ENCODE measurements at places on chromosomes 7 and 10.

DNA sequence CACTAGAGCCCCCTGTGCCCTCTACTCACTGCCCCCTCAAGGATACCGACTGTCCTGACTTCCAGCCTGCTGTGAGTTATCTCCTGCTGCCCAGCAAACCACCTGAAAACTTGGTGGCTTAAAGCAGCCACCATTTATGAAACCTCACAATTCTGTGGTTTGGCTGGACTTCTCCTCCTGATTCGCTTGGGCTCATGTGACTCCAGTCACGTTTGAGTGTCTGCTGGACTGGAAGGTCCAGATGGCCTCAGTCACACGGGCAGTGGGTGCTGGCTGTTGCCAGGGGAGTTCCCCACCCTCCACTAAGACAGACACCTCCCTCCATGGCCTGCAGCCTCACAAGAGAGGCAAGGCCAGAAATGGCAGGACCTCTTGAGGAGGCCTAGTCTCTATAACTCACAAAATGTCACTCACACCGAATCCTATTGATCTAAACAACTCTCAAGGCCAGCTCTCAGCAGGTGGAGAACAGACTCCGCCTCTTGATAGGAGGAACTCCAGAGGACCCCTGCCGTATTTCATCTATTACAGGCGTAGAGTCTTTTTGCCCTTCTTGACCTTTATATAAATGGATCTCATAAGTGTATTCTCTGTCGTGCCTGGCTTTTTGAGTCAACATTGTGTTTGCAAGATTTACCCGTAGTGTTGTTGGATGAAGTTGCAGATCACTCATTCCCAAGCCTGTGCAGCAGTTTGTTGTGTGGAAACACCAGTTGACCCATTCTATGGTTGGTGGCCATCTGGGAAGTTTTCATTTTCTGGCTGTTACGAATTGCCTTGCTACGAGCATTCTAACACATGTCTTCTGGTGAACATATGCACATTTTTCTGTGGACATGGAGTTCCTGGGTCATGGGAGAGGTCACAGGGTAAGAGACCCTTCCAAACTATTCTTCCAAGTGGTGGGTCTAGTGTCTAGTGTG is 48.3 kb downstream of the ZMIZ1 start:
- DNase-seq, result no peak

DNA sequence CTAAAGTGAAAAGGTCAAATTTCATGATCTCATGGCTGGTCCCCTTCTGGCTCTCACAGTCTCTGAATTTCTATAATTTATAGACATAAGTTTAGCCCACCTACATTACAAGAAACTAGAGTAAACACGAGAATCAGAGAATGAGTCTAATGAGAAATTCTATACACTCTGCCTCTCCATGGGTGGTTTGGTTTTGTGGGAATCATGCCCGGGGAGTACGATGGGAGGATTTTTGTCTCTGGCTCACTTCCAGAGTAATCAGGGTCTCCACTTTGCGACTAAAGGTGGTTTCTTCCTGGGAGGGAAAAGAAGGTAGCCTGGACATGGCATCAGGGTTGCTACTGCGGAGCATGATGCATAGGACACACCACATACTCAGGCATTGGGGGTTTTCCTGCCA is 69.7 kb downstream of the MRC1 start:
- DNase-seq, result no peak

DNA sequence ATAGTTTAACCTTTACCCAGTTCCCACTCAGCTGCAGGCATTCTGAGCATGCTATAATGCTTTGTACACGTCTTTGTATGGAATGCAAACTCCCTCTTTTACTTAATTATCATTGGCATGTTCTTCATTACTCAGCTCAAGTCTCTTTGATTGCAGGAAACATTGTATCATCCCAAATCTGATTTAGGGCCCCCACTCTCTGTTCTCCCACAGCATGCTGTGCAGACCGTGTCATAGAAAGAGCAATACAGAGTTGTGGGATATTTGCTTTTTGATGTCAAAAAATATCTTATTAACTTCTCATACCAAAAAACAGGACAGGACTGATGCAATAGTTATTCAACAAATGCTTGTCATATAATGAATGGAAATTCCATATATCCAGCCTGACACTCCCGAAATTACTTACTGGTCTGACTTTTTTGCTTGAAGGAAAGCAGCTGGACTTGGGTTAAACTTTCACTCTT is 1081.5 kb upstream of the C7orf33 start:
- no peak for DNase-seq

DNA sequence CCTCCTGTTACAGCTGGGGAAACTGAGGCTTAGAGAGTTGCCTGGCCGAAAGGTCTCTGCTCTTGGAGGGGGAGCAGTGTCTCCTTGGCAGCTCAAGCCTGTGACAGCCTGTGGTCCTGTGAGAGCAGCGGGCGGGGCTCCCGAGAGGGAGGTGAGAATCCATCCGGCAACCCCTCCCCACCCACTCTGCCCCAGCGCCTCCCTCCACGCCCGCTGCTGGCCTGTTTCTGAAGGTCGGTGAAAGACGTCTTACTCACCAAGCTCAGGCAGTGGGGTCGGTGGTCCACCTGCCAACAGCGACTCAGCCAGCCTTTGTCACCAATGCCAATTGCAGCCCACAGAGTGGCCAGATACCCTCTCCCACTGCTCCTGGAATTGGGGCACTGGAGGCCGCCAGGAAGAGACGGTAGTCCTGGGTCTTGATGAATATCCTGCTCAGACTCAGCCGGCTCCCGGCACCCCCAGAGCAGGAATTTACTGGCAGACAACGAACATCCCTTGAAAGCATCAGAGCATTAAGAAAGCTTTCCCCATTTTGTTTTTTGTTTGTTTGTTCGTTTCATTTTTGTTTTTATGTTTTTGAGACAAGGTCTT is 7.4 kb upstream of the TTYH3 start:
- DNase-seq, result no peak

Data from C1 segment of cervical spinal cord (tissue), 14 donors.